ENCODE measurements at places on chromosomes 1 and 21.
A peak's percentile ranks its signal among the peaks of the same experiment; 100 is the strongest.

DNA sequence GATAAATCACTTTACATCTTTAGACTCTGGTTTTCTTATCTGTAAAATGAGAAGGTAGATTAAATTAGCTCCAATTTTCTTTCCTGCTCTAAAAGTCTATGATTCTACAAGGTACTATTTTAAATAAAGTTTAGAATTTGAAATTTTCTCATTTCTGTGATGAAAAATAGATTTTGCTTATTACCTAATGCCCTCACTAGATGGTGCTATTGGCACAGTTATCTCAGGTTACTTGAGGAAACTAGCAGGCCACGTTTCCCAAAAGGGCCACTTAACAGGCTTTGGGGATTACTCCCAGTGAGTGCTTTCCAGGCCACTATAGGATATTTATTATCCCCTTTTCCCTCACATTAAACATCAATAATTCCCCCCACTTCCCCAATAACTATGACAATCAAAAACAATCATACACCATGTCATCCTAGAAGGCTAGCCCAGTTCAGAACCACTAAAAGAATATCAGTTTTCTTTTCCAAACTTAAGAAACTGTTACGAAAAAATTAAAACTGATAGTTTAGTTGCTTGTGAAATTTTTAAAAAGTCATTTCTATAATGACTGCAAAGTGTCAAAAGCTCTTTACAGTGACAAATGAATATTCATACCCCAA is 30.6 kb downstream of the OMA1 start:
- DNase-seq: peak; percentile 40

GRCh38 chr1:118564961-118565703 is 380.1 kb upstream of the SPAG17 start:
- no peak for DNase-seq

- no peak for DNase-seq
These were observed 12.1 kb downstream of the PHC2 start for GRCh38 chr1:33418811-33419210.

- DNase-seq: no peak
These were observed 44.5 kb downstream of the PIK3R3 start for GRCh38 chr1:46087891-46088290.

- no peak for DNase-seq
These were observed 104.7 kb downstream of the FGGY start for GRCh38 chr1:59401581-59401980.

- DNase-seq: no peak
These were observed 67.5 kb downstream of the PSMG1 start for GRCh38 chr21:39115576-39116235.

- no peak for DNase-seq
These were observed 69.7 kb upstream of the USP24 start for GRCh38 chr1:55284856-55285255.

DNA sequence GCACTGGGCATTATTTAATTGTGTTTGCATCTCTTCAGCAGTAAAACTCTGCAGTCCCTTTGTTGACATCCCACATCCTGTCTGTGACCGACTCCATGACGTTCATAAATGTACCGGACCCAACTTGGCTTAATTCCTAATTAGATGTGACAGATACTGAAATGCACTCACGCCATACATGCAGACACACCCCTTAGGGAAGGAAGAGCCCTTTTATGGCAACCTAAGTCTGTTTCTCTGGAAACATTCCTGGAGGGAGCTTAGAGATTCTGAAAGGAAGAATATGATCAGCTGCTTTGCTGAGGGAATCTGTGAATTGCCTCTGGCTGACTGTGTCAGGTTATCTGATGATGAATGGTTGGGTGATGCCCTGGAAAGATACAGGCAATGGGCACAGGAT is 33.4 kb downstream of the ADAMTS5 start:
- DNase-seq: no peak

All from activated CD8-positive, alpha-beta T cell treated with anti-CD3 and anti-CD28 coated beads, Interleukin-2, amount 10 ng/mL, durations not matched to agents 7 days and 5 days (primary cell).